ENCODE measurements at places on chromosomes 1 and 21.

GRCh38 chr1:222018041-222018440 lies 276.2 kb upstream of the DUSP10 start:
- DNase-seq, result no peak

- DNase-seq, result no peak
Observed at GRCh38 chr1:155322571-155322952, 1.9 kb downstream of the RUSC1 start.

GRCh38 chr21:31282095-31282709 lies 61.9 kb downstream of the TIAM1 start:
- no peak for DNase-seq

DNA sequence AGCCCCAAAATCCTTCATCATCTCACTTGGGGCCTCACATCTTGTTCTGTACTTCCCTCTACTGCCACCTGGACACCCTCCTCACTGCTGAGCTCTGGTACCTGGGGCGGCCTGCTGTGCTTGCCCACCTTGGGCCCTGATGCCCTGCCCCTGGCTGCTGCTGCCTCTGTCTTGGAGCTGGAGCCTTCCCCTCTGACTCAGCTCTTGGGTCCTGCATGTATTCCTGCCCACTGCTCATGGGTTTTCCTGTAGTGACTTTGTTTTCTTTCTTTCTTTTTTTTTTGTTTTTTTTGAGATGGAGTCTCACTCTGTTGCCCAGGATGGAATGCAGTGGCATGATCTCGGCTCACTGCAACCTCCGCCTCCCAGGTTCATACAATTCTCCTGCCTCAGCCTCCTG lies 37.5 kb downstream of the TRAPPC10 start:
- no peak for DNase-seq

DNA sequence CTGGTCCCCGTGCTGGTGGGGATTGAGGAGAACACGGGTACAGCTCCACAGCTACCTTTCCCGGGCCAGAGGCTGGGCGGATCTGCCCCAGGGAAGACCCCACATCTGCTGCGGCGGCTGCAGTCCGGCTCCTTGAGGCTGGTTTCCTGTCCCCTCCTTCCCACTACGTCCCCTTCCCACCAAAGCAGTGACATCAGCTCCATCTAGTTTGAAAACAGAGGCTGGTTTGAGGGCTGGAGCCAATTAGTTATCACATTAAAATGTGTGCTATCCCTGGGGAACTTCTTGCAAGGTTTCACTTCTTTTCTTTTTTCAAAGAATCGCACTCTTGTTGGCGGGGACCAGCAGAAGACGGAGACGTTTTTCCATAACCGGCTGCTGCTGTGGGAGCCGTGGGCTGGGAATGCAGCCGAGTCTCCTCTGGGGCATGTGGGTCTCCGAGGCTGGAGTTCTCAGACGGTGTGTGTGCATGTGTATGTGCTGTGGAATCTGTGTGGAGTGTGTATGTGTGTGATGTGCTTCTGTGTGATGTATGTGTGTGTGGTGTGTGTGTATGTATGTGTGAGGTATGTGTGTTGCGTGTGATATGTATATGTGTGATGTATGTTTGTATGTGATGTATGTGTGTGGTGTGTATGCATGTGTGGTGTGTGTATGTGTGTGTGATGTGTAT lies 8.9 kb upstream of the PCBP3 start:
- DNase-seq, result no peak

DNA sequence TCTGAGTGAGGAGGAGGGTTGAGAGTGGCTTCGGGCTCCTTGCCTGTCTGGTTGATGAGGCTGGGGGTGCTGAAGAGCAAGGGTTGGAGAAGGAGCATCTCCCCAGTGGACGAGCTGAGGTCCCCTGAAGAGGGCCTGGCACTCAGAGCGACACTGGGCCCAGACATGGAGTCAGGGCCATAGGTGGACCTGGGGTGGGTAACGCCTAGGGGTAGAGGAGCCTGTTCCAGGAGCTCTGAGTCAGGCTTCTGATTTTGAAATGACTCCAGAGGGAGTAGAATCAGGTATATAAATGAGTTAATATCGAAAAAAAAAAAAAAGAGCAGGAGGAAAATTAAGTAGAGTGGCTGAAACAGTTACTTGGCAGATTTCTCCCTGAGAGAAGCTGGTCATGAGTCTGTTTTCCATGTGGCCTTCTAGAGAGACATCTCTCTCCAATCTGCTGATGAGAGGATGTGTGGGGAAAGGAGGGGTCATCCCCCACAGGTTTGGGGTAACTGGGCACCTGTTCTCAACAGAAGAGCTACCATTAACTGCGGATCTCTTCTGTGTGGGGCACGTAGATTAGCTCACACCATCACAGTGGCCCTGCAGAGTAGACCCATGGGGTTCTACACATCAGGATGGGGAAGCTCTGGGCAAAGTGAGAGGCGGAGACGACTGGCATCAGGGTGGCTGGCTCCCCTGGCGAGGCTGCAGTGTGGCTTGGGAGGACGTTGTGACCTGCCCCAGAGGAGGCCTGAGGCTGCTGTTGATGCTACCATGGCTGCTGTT lies 115.5 kb downstream of the DHRS3 start:
- DNase-seq, result no peak

GRCh38 chr1:230072296-230072695 lies 5.3 kb downstream of the GALNT2 start:
- no peak for DNase-seq

- DNase-seq, result no peak
Observed at GRCh38 chr1:60265560-60266535, 192.3 kb upstream of the C1orf87 start.

- no peak for DNase-seq
Observed at GRCh38 chr1:215899901-215900300, 332.8 kb downstream of the KCTD3 start.

DNA sequence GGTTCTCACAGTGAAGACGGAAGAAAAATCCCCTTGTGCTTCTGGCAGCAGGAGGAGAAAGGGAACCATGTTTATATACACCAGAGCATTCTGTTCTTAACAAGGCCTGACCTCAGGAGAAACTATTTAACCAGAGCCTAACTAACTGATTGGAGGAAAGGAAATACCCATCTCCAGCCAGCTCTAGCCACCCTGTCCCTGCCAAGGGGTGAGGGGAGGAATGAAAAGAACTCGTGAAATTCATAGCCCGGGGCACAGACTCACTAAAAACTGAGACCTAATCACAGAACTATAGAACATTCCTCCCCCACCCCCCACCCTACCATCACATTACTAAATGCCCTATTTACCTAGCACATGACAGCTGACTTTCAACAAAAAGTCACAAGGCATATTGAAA lies 65.0 kb downstream of the KCNH1 start:
- DNase-seq, result no peak

GRCh38 chr1:91397605-91398004 lies 7.0 kb downstream of the HFM1 start:
- DNase-seq, result no peak

- DNase-seq, result no peak
Observed at GRCh38 chr21:38950435-38951094, 144.8 kb downstream of the ETS2 start.

- no peak for DNase-seq
Observed at GRCh38 chr1:41328780-41329640, 32.2 kb upstream of the FOXO6 start.

DNA sequence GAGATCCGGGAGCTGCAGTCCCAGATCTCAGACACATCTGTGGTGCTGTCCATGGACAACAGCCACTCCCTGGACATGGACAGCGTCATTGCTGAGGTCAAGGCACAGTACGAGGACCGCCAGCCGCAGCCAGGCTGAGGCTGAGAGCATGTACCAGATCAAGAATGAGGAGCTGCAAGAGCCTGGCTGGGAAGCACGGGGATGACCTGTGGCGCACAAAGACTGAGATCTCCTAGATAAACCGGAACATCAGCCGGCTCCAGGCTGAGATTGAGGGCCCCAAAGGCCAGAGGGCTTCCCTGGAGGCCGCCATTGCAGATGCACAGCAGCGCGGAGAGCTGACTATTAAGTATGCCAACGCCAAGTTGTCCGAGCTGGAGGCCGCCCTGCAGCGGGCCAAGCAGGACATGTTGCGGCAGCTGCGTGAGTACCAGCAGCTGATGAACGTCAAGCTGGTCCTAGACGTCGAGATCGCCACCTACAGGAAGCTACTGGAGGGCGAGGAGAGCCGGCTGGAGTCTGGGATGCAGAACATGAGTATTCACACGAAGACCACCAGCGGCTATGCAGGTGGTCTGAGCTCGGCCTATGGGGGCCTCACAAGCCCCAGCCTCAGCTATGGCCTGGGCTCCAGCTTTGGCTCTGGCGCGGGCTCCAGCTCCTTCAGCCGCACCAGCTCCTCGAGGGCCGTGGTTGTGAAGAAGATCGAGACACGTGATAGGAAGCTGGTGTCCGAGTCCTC lies 25.5 kb downstream of the ETV3L start:
- DNase-seq, result peak; percentile 31

GRCh38 chr1:229506633-229507032 lies 1.5 kb downstream of the NUP133 start:
- DNase-seq, result no peak

DNA sequence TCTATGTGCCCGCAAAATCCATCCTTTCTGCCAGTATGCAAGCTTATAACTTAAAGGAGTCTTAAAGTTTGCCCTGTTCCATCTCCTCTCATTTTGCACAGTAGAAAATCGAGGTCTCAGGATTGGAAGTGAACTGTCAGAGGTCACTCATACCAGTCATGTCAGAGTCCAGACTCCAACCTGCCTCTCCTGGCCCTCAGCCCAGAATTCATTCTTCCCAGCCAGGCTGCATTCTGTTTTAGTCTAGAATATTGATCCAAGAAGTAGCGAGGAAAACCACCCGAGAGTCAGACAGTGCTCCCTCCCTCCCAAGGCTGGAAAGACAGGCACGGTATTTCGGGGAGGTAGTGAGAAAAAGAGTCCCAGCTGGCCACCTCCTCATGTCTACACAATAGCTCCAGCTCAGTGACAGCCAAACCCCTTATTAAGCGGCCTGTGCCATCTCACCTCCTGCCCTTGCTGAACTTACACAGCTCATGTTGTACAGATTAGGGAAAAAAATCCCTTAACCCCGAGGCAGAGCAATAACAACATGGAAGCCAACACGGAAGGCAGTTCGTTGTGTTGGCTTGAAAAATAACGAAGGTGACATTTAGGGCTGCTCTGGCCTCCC lies 89.4 kb downstream of the OMA1 start:
- DNase-seq, result no peak

- DNase-seq, result no peak
Observed at GRCh38 chr1:33837635-33838034, 26.2 kb upstream of the HMGB4 start.

DNA sequence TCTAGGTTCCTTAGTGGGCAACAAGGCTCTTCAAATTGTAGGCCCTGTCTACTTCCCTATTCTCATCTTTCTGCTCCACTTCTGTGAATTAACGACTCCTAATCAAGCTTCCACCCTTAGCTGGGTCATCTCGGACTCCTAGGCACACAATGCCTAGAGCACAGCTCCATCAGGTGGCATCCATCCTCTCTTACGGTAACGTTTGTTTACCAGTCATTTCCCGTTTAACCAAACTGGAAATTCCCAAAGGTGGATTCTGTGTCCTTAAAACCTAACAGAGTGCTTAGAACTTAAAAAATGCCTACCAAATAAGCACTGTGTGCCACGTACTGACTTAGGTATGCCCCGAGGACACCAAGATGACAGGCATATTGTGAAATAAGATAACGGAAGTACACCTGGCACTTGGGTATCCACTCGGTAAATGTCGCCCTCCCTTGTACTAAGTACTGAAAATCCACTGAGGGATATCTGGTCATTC lies 1.5 kb downstream of the PARP1 start:
- DNase-seq, result no peak

GRCh38 chr21:46040707-46041106 lies 57.2 kb upstream of the COL6A2 start:
- DNase-seq, result no peak

DNA sequence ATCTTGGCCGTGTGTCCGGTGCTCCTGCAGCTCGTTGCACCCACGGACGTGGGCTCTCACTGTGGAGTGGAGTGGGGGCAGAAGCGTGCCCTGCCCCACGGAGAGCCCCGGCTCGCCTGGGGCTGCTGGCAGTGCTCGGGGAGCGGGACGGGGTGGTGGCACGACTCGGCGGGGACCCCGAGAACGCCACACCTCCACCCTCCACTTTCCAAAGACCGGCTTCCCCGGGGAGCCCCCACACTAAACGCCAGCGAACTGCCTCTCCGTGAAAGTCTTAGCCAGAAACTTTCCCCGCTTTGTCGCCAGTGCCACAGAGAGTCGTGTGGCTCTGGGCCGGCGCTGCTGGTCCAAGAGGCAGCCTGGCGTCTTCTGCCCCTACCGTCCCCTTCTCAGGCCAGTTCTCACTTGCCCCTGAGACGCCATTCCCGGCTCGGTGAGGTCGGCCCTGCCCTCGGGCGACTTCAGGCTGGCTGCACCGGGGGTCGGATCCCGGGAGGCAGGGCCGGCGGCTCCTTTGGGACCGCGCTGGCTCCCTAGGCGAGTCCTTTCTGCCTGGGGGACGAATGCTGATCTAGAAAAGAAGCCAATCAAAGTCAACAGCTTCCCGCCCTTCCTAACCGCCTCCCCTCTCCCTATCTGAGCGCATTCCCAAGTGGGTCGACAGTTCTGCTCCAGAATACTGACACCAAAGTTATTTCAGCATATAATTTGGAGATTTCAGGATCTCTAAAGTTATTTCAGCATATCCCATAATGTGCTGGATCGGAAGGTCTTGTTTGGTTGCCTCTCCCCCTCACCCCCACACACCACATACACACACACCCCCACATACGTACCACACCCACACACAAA lies 2.6 kb upstream of the SAMD13 start:
- peak; percentile 55 for DNase-seq

DNA sequence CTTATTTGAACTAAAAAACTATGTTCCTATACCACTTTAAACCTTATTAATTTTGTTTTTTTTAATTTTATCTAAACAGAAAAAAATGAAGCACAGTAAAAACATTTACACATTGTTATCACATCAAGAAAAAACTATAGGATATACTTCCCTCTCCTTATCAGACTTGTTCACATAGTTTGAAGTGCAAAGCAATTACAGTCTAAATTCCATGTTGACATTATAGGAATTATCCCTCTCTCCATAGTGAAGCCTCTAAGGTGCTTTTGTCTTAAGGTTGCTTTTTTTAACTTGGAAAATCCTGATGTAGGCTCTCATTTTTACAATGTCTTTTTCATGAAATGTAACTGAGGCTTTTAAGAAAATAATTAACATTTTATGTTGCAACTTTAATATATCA lies 85.8 kb downstream of the RGS21 start:
- DNase-seq, result no peak

DNA sequence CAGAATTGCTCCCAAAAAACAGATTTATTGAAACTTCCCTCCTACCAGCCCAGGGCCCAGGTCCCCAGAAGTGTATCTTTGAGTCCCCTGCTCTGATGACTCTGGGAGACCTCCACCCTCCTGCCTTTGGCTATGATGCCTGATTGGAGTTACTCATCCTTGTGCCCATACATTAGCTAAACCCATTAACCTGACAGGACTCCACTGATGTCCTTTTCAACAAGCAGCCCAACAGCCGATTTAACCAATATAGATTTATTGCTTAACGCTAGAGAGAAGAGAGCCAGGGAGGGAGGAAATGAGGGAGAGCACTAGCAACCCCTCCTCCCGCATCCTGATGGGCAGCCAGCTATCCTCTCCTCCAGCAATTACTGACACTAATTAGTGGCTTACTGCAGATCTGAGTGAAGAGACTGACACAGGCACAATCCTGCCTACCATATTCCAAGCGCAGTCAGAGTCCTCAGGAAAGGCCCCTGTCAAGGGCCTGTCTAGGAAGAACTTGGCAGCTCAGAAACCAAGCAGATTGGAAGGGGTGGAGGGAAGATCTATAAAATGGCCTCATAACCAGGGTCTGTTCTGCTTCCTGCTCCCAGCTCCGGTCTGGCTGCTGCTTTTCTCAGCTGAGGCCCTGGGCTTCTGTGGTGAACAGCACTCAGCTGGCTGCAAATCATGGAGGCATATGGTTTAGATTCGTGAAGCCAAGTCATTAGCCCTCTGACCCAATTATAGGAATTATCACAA lies 484.5 kb upstream of the DAB1 start:
- no peak for DNase-seq

Measured in GM06990 (cell line).